ENCODE measurements at places on chromosomes 3 and 15.
A peak's percentile ranks its signal among the peaks of the same experiment; 100 is the strongest.

- DNase-seq, result no peak
Observed at GRCh38 chr15:42152196-42152920, 4.1 kb downstream of the PLA2G4F start.

GRCh38 chr15:65309882-65310418, 5.5 kb downstream of the RNU5B-1 start:
- no peak for DNase-seq

GRCh38 chr15:74680456-74680855, 15.4 kb downstream of the EDC3 start:
- DNase-seq, result no peak

- no peak for DNase-seq
Observed at GRCh38 chr3:141482245-141482922, 4.4 kb upstream of the RASA2 start.

- DNase-seq, result no peak
Observed at GRCh38 chr3:40190056-40190455, 119.5 kb upstream of the EIF1B start.

DNA sequence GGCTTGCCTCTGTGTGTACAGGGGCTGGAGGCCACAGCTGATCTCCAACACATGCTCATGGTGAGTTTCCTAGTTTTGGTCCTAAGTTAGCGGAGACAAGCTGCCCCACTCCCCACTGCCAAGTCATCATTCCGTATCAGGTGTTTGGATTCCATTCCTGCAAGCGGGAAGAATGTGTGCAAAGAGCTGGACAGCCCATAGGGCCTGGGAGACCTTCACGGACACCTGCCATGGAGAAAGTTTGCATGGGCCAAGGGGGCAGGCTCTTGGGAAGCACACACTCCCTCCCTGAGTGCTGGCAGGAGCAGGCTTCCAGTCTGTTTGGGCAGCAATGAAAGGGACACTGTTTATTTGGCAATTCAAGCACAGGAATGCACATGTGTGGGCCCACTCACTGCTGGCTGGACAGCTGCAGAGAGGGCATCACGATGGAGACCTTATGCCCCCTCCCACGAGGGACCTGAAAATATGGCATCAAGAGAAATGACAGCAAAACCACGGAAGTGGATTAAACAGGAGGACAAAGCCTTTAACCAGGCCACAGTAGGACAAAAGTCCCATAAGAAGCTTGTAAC, 149.7 kb downstream of the KLF13 start:
- no peak for DNase-seq

- DNase-seq, result no peak
Observed at GRCh38 chr15:71336671-71337070, 221.4 kb downstream of the THSD4 start.

DNA sequence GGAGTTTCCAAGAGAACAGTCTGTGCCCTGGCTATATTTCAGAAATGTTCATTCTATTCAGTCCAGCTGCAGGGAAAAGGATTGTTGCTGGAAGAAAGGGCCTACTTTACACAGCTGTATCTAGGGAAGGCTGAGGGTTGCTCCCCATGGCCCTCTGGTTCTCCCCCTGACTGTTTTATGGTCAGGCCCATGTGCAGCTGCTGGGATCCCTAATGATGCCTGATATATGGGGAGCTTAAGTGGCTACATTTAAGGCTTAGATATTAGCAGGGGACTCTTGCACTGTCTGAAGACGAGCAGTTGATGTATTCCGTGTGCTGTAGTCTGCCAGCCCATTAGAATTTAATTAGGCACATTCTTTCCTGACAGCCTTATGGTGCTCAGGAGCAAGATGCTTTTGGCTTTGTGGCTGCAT, 72.0 kb downstream of the FAM43A start:
- peak; percentile 43 for DNase-seq

DNA sequence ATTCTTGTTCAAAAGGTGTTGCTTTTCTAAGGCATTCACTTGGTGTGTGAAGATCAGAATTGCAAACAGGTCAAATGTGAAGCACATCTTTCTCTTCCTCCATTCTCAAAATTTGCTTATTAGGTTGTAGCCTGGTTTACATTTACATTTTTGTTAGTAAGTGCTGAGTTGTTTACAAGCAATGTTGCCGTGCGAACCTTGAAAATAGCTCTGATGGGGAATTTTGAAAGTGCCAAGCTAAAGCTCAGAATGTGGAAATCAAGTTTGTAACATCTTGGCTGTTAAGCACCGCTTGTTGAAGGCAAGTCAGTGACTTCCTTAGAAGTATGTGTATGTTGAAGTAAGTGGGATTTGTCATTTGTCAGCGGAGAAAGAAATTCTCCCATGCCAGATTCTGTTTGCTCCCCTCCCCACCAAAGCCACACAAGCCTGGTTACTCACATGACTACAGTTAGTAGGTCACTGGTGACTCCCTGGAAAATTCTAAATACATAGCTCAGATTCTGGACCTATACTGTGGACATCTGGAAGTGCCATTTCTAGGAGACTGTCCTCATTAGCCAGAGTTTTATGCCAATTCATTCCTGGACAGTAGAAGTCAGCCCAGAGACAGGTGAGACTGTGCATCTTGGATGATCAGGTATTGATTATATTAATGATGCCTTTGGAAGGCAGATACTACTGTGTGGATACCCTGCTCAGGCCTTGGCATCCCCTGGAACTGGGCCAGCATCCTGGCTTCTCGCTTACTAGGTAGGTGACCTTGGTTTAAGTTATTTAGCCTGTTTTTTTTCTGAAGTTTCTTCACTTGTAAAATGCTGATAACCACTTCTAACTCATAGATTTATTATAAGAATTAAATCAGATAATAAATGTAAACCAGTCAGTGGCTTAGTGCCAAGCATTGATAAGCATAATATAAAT, 390.6 kb upstream of the SEMA6D start:
- no peak for DNase-seq

- no peak for DNase-seq
Observed at GRCh38 chr15:57867970-57868798, 161.7 kb downstream of the POLR2M start.

GRCh38 chr15:64982472-64982871, 7.2 kb downstream of the SPG21 start:
- DNase-seq, result no peak

DNA sequence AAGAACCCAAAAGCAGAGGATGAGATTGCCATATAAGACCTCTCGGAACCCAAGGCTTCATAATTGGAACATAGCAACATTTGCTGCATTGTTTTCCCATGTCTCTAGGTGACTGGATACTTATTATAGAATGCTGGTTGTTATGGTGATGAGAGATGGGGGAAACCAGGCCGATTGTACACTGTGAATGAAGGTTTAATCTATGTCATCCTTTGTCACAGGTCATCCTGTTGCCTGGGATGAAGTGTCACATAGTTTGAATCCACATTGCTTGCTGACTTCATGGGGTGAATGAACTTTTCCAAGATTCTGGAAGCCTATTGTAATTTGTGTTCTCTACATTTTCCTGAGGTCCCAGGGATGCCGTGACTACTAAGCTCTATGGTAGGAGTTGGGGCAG, 41.8 kb downstream of the CLEC3B start:
- no peak for DNase-seq

- DNase-seq, result no peak
Observed at GRCh38 chr15:35728219-35728940, 182.4 kb upstream of the DPH6 start.

- no peak for DNase-seq
Observed at GRCh38 chr15:57377478-57377847, 1.2 kb downstream of the CGNL1 start.

GRCh38 chr3:188046561-188047211, 107.3 kb upstream of the LPP start:
- DNase-seq, result no peak

- no peak for DNase-seq
Observed at GRCh38 chr15:78762985-78763795, 48.1 kb downstream of the ADAMTS7 start.

DNA sequence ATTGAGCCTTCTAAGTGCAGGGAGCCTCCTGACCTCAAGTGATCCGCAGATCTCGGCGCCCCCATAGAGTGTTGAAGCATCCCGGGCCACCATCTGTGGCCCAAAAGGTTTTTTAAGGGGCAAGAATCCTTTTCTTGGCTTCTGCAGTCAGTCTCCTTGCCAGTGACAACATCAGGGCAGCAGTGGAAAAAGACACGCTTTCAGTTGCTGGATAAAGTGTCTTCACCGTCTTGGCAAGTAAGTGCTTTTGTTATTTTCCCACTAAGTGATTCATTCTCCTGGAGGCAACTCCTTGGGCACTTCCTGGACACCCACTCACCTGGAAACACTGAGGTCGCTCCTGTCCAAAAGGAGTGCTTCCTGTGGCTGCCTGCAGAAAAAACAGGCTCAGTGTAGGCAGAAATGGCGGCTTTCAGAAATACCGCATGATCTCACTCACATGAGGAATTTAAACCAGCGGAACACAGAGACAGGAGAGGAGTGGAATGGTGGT, 71.7 kb upstream of the ABHD2 start:
- DNase-seq, result no peak

DNA sequence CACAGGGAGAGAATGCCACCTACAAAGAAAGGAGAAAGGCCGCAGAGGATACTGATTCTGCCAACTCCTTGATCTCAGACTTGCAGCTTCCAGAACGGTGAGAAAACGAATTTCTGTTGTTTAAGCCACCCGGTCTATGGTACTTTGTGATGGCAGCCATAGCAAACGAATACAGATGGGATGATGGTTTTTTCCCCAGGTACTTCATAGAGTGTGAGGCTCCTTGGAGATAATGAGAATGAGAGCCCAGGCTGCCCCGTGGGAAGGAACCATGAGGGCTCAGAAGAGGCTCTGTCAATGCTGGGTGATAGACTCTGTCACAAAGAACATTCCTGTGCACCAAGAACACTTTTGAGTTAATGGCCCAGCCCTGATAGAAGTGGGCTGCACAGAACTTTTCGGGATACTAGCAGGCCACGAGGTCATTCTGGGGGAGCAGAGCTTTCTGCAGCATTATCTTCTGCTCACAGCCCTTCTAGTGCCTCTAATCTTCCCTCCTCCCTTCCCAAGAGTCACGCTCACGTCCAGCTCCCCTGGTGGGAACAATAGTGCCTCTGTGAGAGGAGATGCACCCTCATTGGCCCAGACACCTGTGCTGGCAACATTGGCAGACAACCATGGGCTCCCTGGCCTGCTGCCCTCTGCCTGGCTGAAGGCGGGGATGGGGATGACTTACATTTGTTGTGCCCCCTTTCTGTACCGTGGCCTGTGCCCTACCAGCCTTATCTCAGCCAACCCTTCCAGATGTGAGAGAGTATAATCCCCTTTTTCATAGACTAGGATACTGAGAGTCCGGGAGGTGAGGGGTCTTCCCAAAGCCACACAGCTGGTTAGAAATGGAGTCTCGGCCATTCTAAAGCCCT, 5.2 kb upstream of the RLBP1 start:
- no peak for DNase-seq

- no peak for DNase-seq
Observed at GRCh38 chr3:128617270-128617556, 33.4 kb downstream of the RPN1 start.

DNA sequence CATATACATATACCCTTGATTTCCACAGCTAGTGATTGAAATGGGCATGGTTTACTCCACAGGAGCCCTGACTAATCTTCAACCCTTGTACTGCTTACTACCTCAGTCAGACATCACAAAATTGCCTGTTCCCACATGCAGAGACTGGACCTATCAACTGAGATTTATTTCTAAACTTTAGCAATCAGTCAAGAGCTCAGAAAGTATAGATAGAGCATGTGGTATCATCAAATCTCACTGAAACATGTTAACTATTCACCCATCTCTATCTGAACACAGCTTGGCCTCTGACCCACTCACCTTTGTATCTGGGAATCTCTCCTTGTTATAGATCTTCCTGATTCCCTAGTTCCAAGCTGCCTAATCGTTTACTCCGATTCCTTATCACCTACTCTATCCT, 14.6 kb downstream of the ADAM10 start:
- no peak for DNase-seq

DNA sequence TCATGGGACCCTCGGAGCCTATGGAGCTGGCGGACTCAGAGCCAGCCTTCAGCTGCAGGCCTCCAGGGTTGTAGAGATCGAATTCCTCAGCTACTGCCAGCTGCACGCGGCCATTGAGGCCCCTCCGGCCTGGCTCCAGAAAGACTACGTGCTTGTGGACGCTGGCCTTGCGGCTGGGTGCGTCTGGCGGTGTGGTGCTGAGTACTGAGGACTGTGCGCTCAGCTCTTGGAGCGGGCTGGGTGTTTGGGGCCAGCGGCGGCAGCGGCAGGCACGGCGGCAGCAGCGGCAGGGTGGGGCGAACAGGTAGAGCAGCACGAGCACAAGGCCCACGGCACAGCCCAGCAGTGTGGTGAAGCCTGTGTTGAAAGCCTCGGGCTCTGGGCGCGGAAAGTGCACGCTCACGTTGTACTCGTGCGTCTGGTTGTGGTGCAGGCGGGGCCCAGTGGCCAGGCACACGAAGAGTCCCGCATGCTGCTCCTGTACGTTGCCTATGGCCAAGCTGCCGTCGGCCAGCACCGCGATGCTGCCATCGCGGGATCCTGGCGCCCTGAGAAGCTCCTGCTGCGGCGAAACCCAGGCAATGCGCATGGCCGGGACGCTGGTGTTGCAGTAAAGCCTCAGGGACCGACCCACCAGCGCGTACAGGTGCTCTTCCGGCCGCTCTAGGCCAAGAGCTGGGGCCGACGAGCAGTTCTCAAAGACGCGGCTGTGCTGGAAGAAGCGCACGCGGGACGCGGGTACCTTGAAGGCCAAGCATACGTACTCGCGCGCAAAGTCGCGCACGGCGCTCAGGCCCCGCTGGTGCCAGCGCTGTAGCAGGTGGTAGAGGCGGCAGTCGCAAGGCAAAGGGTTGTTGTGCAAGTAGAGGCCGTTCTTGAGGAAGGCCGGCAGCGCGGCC, 1.3 kb downstream of the AMIGO3 start:
- no peak for DNase-seq

DNA sequence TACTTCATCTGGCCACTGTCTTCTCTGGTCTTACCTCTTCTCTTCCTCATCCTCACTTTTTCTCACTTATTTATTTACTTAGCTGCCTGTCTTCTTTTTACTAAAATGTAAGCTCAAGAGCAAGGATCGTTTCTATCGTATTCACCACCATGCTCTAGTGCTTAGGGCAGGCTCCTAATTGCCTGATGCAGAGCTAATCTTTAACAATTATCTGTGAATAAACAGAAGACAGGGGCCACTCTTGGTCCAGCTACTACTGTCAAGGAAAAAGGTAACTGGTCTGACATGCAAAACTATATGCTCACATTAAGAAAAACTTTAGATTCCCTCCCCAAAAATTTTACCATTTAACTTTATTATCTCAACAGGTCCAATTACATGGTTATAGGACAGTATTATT, 17.5 kb downstream of the PIK3R4 start:
- no peak for DNase-seq

- DNase-seq, result no peak
Observed at GRCh38 chr15:56992725-56993124, 74.3 kb downstream of the TCF12 start.

DNA sequence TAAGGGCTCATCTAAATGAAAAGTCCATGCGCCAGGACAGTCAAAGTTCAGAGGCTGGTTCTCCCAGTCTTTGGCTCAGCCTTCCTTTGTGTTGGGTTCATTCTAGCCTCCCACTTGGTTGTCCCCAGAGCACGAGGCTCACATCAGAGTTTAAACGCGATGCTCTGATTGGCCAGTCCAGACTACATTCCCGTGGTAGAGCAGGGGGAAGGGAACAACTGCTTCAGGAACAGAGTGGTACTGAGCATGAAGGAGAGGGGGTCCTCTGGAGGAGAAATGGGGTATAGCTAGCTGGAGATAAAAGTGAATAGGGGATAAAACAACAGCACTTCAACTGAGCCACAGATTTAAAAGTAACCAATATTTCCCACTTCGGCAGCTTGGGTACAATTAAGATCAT, 32.2 kb downstream of the ANAPC13 start:
- DNase-seq, result peak; percentile 18

GRCh38 chr3:71461749-71462483, 121.6 kb downstream of the FOXP1 start:
- DNase-seq, result no peak
